SHP77 treated with DMSO at 0.1 percent for 48 hours (cell line): ENCODE measurements at places on chromosomes 3 and 15.
A peak's percentile ranks its signal among the peaks of the same experiment; 100 is the strongest.

GRCh38 chr3:156787001-156787400 lies 39.2 kb upstream of the LEKR1 start:
- DNase-seq = no peak

GRCh38 chr3:46544771-46545503 lies 21.2 kb downstream of the LRRC2 start:
- no peak for DNase-seq

DNA sequence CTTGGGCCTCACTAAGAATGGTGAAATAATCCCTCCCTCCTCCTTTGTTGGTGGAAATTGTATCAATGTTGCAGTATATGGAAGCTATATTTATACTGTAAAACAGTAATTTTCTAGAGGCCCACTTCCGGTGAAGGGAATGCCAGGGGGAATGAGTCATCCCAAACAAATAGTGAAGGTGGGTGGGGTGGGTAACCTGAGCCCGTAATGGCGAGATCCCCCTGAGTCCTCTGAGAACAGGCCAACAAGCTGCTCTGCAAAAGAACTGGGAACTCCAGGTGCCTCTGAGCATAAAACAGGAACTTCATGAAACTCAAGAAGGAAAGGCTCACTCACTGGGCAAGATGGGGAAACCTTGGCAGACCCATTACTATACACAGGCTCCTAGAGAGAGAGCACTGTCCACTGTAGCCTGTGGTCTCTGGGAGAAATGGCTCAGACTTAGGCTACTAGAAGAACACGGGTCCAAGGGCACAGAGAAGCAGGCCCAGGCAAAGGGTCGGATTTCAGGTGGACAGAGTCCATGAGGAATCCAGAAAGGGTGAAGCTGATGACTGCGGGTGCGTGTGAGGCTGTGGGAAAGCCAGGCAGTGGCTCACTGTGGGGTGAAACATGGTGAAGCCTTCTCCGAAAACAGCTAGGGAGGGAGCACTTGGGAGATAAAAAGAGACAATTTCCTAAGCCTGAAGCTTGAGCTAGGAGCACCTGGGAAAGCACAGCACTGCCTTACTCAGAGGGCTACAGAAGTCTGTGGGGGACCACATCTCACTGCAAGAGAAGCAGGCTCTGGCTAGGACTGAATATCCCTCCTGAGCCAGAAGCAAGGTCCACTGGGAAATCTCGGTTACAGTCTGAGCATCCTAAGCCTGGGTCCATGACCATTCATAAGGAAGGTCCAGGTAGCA lies 19.8 kb downstream of the LARP6 start:
- peak; percentile 14 for DNase-seq

DNA sequence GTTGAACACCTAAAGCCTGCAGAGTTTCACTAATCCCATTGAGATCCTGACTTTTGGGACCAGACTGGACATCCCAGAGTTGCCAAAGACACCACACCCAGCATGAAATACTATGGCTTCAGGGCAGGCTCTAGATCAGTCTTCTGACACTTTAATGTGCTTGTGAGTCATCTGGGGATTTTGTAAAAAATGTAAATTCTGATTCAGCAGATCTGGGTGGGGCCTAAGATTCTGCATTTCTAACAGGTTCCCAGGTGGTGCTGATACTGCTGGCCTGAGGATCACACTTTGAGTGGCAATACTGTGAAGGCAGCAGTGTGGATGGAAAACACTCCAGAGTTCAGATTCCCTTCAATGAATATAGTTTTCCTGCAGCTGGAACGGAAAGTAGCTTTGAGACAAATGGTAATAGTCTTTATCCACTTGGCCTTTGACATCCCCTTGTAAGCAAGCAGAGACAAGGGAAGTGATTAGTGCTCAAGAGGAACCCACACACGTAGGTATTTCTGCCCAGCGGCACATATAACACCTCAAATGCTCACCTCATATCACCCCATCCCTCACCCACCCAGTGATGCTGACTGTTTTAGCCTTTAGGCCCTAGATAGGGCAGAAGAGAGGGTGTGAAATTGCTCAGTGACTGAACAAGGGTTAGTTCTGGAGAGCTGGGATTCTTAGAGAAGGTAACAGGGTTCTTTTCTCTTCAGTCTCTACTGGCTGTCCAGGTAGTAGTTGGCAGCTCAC lies 51.5 kb upstream of the GSK3B start:
- DNase-seq = no peak

GRCh38 chr3:127184870-127185216 lies 8.1 kb upstream of the PRR23E start:
- no peak for DNase-seq

- no peak for DNase-seq
Observed at GRCh38 chr3:29379097-29379496, 98.2 kb downstream of the RBMS3 start.

- no peak for DNase-seq
Observed at GRCh38 chr3:106206613-106207012, 337.8 kb upstream of the CBLB start.
